ENCODE measurements at places on chromosomes 11 and 22.

GRCh38 chr11:127105593-127106541 lies 105.3 kb upstream of the KIRREL3 start:
- no peak for DNase-seq

- no peak for DNase-seq
Observed at GRCh38 chr11:27991736-27992135, 116.2 kb downstream of the KIF18A start.

- no peak for DNase-seq
Observed at GRCh38 chr11:17634776-17635550, 84.4 kb upstream of the MYOD1 start.

GRCh38 chr11:128492903-128493569 lies 94.3 kb downstream of the ETS1 start:
- DNase-seq = no peak
